GM03348 (cell line): ENCODE measurements at places on chromosomes 7 and 10.

- no peak for DNase-seq
These were observed 59.3 kb upstream of the LRRC4 start for GRCh38 chr7:128090492-128090891.

DNA sequence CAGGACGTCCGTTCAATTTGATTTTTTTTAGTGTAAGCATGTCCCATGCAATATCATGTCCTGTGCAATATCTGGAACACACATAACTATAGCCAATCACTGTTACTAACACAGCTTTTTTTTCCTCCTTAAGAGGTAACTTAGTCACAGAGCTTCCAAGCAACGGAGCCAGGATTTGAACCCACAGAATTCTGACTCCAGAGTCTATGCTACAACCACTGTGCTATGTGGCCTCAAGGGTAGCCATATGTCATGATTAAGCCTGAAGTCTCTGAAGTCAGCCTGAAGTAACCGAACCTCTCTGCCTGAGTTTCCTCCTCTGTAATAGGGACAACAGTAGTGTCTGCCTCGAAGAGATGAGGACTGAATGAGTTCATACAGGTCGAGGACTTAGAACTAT lies 42.2 kb upstream of the TCF7L2 start:
- no peak for DNase-seq

GRCh38 chr7:27133409-27134231 lies 3.1 kb upstream of the HOXA4 start:
- DNase-seq = no peak

DNA sequence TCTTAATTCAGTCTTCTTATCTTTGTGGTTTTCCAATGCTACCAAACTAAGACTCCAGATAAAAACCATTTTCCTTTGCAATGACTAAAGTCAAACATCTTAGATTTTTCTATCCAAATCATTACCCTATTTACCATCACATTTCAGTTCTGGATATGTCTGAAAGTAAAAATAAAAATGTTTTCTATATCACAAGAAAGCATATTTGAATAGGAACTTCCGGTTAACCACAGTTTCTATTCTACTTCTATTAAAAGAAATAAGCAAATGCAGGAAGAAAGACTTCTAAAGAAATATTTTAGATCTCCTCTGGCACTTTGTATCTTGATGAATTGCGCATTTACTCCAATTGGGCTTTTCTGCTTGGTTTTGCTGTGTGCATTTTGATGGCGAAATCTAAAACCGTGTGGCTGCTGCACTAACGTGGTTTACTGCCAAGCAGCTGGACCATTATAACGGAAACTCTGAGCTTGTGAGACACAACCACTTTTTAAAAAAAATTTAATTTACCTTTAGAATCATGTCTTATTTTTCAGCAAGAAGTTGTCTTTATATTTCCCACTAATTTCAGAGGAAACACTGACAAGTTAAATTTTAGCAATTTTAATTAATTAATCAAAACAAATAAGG lies 146.1 kb downstream of the VPS50 start:
- DNase-seq = no peak

- no peak for DNase-seq
These were observed 30.8 kb upstream of the CARD11 start for GRCh38 chr7:3074459-3074821.

DNA sequence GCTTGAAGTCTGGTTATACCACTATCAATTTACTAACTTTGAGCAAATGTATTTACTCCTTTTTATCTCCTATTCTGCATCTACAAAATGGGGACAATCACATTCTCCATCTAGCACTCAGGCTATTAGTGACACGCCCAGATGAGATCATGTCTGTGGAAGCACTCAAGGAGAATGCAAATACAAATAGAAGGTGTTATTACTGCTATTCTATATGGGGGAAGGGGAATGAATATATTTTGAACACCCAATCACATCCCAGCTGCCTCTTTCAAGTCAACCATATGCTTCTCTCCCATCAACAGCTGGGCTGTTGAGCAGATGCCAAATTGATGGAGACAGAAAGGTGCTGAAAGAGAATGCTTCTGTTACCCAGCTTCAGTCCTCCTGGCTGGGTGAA lies 23.5 kb downstream of the SGMS1 start:
- DNase-seq = no peak
